ENCODE measurements at places on chromosomes 7 and 10.

DNA sequence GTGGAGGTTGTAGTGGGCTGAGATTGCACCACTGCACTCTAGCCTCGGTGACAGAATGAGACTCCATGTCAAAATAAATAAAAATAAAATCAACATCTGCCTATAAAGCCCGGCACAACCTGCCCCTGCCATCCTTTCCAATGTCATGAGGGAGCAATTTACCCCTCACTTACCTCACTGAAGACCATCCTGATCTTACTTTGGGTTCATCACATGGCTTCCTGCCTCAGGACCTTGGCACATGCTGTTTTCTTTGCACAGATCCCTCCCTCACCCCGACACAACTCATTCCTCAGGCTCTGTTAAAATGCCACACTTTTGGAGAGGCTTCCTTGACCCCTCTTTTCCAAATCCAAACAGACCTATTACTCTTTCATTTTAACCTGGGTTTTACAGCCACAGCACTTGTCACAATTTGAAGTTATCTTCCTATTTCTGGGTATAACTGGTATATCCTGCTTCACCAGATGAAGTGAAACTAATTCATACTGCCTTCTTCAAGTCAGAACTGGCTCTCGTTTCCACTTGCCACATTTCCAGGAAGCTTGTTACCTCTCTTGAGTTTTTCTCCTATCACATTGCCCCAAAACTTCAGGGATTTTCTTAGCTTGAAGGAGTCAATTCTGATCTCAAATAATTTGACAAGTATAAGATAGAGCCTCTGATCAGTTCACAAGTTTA lies 69.3 kb upstream of the PARD3 start:
- DNase-seq: no peak

GRCh38 chr7:84970670-84971069 lies 216.2 kb downstream of the SEMA3D start:
- DNase-seq: no peak

DNA sequence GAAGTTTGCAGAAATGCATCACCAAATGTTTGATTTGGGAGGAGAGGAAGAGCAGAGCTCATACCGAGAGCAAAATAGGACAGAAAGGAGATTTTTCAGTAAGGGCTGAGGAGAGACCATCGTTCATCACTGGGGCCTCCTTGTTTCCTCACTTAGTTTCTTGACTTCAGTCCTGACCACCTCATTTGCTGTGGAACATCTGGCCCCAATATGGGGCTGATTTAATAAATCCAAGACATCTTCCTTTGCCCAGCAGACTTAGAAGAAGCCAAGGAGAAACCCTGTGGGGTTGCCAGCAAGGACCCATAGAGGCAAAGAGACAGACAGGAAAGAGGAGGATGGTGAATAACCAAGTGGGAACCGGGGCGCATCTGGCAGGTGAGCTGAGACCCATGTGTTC lies 60.4 kb downstream of the CHST3 start:
- no peak for DNase-seq

- DNase-seq: no peak
Observed at GRCh38 chr10:101114646-101115045, 16.5 kb upstream of the TLX1 start.

GRCh38 chr10:86373251-86373650 lies 6.7 kb upstream of the GRID1 start:
- DNase-seq: no peak

- DNase-seq: peak; percentile 14
Observed at GRCh38 chr7:135334830-135335543, 101.3 kb downstream of the STRA8 start.

Data from MCF 10A (cell line).